ENCODE measurements at places on chromosomes 6 and 20.
A peak's percentile ranks its signal among the peaks of the same experiment; 100 is the strongest.

DNA sequence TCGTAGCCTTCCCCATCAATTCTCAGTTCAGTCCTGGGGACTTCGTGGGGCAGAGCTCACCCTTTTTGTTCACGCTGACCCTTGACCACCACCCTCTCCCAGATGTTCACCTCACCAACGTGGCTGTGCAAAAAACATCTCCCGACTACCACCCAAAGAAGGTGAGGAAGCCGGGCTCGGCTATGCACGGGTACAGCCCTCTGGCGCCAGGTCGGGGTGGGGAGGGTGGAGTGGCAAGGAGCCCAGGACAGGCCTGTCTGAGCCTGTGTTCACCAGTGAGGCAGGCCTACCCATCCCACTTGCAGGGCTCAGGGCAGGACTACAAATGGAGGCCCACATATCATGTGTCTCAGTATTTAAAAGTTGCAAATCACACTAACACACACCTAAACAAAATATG is 18.1 kb downstream of the PDRG1 start:
- DNase-seq = no peak

- peak; percentile 48 for DNase-seq
Measured at GRCh38 chr20:4026093-4026601, 10.8 kb upstream of the RNF24 start.

DNA sequence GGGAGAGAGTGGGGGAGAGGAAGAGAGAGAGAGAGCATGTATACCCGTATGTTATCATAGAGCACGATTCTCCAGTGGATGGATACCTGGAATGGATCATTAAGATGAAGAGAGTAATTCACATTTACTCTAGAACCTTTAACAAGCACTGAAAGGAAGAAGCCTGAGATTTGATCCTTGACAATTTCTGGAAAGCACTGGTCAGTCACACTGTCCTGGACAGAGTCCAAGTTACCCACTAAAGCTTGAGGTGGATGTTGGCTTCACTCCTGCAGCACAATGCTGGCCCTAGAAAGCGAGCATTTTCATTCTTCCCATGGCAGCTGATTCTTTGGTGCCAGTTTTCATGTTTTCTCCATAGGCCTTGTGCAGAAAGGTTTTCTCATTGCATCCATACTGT is 25.6 kb downstream of the NFYA start:
- DNase-seq = no peak

GRCh38 chr20:36744243-36744642 is 1.6 kb downstream of the NDRG3 start:
- DNase-seq = no peak

- no peak for DNase-seq
Measured at GRCh38 chr6:126040394-126040793, 54.1 kb downstream of the TRMT11 start.

- no peak for DNase-seq
Measured at GRCh38 chr6:15519681-15520080, 143.1 kb downstream of the DTNBP1 start.

DNA sequence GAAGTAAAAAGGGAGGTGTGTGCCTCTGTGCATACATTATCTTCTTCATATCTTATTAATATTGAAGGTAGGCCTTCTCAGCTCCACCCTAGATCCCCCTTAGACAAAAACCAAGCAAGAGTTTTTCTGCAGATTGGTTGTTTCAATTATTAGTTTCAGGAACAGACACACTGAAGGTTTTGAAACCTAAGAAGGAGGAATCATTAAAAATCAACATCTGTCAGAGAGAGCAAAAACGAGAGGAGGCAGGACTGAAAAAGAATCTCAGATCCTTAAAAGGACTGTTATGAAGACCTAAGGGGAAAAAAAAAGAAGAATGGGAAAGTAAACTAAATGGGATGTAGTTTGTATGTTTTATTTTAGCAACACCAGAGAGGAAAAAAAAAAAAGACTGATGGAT is 560.8 kb upstream of the JAG1 start:
- no peak for DNase-seq
